ENCODE measurements at places on chromosomes 1 and 21.
A peak's percentile ranks its signal among the peaks of the same experiment; 100 is the strongest.

DNA sequence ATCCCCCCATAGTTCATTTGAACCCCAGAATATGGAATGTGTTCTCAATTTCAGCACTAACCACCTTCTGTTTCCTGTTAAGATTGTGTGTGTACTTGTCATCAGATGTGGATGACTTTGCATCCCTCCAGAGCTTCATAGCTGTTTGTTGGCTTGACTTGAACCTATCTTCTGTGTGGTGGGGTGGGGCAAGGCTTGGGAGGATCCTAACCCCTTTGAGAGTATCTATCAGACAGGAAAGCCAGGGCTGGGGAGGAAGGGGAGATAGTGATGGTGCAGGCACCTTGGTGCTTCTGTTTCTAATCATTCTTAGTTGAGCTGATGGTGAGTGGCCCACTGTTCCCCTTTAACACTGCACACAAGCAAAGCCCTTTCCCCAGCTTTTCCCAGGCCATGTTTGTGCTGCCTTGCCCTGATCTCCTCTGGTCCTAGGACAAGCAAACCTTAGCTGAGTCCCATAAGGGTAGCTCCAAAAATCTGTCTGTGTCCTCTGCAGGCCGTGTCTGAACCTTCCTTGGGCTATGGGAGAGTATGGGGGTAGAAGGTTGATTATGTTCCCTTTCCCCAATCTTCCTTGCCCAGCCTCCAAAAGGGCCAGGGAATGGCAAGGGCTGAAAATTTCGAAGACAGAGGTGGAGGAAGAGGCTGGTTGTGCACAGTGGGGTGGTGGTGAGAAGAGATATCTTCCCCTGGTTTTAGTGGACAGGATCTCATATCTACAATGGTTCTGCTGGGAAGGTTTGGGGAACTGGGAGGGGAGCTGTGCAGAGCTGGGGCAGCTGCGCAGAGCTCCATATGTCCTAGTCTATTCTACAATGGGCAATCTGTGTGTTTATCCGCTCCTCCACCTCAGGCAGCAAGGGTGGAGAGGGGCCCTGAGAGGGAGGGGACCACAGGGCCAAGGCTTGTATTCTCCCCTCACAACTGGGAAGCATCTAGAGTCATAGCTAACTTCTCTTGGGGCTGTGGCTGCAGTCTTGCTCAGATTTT lies 1.4 kb downstream of the NHLH1 start:
- peak; percentile 60 for DNase-seq

GRCh38 chr21:34523019-34523555 lies 11.1 kb upstream of the KCNE1 start:
- DNase-seq: no peak

DNA sequence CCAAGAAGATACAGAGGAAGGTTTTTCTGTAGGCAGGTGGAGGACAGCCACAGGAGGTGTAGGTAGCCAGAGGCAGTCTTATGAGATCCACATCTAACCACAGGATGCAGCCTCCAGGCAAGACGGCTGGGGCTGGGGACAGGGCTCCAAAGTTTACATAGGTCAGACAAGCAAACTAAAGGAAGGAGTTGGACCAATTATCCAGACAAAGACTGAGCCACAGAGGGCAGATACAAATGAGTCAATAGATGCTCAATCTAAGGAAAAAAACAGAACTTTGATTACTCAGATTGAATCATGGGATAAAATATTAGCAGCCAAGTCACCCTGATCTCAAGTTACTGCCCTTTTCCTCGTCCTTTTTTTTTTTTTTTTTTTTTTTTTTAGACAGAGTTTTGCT lies 91.6 kb downstream of the RGS7 start:
- DNase-seq: no peak

DNA sequence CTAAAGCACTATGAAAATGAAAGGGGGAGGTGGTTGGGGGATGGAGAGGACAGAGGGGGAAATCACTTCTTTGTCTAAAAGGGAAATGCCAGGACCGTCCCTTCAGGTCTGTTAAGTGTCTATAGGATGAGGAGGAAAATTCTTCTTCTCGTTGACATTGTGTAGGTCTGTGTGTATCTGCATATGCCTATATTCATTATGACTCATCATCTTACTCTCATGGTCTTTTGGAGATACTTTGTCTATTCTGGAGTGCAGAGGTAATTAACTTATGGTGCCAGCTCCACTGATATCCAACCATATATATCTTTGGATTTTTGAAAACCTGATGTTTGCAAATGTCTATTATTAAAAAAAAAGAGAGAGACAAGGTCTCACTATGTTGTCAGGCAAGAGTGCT lies 143.7 kb downstream of the PBX1 start:
- no peak for DNase-seq

DNA sequence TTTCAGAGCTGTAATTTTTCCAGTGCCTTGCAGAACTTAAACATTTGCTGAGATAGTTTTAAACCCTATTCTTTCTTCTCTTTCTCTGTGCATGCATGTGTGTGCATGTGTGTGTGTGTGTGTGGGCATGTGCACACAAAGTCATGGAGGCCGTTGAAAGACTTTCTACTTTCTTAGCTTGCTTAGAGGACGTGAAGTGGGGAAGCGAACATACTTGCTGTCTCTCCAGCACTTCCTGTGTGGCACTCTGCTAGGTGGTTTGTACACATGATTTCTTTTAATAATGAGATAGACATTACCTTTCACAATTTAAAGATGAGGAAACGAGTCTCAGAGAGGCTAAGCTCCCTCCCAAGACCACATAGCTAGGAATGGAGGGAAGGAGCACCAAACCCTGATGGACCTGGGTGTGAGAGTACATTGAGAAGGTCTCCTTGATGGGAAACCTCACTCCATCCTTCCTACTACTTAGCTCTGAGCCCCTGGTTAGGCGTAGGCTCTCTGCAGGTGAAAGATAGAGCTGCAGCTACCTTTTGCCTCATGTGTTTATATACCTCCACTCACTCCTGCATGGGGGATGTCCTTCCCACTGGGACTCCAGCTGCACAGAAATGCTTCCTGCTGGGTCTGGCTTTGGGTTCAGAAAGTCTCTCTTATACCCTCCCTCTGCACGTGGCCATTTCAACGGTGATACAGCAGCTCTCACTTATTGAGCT lies 101.9 kb upstream of the USP24 start:
- DNase-seq: no peak

DNA sequence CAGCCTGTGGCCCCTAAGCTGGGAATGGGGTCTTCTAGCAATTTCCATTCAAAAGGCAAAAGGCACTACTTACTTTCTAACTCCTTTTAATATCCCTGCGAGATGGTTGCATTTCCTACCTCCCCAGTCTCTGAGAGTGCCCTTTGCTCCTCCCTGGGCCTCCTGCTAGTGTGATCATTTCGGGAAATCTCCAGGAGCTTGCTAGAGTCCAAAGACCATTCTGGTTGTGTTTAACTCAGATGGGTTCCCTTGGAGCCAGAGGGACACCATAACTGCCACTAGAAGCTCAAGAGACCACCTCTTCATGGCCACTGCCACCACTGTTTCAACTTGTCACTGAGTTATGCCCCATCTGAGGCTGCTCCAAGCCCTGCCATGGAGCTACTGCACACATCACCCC lies 34.4 kb upstream of the CYP4B1 start:
- no peak for DNase-seq

- DNase-seq: no peak
Measured at GRCh38 chr1:203473281-203473680, 2.3 kb upstream of the PRELP start.

DNA sequence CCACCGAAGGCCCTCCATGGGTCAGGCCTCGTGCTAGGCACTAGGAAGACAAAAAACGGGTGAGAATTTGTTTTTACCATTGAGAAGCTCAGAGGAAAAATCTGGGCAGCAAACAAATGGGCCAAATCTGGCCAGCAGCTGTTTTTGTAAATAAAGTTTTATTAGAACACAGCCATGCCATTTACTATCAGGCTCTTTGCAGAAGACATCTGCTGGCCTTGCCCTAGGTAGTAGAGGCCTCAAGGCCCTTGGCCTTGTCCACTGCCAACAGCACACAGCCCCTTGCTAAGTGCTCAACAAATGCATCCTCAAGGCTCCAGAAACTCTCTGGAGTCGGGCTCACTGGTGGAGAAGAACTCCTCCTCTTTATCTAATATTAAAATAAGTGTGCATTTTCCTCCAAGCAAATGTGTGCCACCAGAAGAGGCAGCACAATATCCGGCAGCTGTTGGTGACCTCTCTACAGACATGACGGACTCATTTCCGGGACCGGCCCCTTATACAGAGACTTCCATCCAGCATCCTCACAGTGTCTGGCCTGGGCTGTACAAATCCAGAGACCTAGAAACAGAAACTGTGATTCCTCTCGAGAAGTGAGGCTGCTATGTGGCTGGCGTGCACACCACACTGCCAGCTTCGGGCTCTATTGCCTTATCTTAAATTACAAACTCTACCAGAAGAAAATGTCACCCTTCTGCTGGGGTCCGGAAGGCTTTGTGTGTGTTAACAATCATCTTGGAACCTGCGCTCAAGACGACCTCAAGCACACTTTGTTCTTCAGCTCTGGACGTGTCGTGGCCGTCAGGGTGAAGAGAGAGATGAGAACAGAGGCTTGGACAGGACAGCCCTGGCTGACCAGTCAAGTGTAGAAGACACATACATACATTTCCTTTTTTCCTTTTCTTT lies 203.9 kb downstream of the TOMM20 start:
- no peak for DNase-seq

DNA sequence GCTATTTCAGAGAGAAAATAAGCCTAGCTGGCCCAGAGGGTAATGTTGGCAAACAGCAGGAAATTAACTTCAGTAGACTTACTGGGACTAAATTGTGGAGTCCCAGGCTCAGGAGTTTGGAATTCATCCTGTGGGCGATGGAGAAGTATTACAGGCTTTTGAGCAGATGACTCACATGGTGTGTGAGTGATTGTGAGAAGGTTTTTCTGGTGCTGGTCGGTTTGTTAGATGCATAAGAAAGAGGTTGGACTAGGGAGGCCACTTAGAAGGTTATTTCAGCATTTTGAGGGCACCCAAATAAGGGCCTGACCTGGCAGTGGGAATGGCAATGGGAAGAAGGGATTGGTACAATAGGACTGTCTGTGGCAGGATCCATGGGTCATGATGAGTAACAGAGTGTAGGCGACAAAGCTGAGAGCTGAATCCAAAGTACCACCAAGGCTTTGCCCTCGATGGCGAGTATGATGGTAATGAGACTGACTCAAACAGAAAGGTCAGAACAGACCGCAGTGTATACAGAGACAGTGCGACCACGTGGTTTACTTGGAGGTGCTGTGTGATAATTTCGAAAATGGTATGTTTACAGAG lies 69.2 kb upstream of the KIF26B start:
- DNase-seq: no peak

DNA sequence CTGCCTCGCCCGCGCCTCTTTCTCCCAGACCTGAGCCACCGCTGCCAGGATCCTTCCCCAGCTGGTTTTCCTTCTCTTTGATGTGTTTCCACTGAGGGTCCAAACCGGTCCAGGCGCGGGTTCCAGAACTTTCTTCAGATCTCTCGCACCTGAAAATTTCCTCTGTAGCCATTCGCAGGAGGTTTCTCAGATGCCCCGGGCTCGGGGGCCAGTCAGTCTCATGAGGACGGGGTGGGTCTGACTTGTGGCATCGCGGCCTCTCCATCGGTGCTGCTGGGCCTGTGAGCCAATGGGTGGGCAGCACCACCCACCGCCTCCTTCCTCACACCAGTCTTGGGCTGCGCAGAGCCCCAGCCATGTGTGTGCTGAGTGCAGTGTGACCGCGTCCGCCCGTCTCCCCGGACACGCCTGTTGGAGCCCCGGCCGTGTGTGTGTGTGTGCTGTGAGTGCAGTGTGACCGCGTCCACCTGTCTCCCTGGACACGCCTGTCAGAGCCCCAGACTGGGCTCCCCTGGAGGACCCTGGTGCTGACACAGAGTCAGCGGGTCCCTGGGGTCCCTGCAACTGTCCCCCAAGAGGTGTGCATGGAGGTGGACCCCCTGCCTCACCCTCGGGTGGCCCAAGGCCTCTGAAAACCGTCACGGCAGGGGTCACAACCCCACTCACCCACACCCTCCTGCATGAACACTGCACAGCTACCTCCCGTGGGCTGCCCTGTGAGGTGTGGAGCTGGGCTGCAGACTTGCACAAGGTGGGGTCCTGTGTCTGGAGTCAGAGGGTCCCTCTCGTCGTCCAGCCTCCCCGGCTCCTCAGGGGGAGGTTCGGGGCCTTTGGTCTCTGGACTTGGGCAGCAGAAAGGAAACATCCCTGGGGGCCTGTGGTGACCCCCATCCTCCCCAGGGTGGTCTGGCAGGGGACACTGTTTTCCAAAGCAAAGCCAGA lies 20.2 kb downstream of the COL18A1 start:
- peak; percentile 84 for DNase-seq

DNA sequence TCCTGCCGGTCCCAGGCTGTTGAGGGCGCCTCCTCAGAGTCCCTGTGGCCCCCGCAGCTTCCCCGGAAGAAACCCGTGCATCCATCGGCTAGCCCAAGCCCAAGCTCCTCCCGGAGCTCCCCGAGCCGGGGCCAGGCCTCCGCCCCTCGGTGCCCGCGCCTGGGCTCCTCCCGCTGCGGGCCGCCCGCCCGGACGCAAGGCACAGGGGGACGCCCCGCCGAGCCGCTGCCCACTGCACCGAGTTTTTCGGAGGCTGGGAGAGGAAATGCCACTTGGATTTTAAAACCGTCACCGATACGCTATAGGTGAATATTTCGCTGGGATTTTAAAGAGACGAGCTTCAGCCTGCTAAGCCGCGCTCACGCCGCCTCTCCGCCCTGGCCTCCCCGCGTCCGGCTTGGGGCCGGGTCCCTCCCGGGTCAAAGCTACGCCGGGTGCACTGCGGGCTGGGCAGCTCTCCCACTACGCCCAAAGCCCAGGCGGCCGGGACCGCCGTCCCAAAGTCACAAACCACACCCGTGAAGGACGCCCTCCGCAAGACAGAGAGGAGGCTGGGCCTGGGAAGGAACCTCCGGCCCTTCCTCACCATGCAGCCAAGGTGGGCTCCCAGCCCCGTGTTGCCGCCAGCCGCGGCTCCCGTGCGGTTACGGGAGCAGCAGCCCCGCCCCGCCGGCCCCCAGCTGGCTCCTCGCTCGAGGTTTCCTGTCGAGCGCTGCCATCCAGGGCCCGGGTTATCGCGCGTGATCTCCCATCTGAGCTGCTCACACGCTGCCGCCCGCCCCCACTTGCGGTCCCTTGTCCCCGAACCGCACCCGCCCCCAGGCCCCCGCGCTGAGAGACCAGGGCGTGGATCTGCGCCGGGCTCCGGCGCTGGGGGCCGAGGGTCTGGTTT lies 63.2 kb downstream of the CD247 start:
- peak; percentile 51 for DNase-seq

DNA sequence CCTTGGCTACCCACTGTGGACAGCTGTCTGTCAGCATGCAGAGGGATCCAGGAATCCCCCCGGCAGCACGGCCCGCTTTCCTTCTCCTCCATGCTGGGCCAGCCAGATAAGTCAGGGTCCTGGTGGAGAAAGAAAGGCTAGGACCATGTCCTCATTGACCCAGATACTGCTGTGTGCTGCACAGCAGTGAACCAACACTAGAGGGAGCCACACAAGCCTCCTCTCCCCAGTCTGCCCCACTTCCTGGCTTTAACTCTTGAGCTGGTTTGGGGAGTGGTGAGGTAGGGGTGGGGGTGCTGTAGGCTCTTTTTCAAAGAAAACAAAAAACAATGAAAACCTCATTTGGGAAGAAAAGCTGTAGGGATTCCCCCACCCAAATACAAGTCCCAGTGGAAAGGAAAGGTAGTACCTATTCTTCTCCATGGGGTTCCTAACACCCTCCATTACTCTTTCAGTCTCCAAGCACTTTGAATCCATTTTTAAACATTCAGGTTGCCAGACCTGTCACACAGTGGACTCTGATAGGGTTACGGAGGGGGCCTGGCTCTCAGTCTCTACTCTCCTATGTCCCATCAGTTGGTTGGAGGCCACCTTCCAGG lies 84.9 kb upstream of the CD1D start:
- peak; percentile 14 for DNase-seq
